ENCODE measurements at places on chromosomes 6 and 20.

DNA sequence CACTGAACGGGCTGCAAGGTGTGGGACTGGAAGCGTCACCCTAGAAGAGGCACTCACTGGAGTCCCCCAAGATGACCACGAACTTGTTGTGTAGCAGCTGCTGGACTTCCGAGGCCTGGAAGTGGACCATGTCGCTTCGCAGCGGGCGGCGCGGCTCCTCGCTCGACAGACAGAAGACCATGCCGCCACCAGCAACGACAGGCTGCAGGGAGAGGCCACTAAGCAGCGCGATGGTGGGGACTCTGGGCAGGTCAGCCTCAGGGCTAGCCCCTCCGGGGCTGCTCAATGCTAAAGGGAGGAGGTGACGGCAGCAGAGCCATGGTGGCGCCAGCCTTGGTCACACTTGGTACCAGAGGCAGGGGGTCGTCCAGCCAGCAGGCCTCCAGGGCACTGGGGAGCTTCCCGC lies 720 bp downstream of the PCED1A start:
- DNase-seq: no peak

GRCh38 chr6:52815167-52816092 lies 11.8 kb upstream of the GSTA1 start:
- peak; percentile 80 for DNase-seq

GRCh38 chr6:13485923-13486562 lies 1.4 kb downstream of the GFOD1 start:
- DNase-seq: peak; percentile 50

DNA sequence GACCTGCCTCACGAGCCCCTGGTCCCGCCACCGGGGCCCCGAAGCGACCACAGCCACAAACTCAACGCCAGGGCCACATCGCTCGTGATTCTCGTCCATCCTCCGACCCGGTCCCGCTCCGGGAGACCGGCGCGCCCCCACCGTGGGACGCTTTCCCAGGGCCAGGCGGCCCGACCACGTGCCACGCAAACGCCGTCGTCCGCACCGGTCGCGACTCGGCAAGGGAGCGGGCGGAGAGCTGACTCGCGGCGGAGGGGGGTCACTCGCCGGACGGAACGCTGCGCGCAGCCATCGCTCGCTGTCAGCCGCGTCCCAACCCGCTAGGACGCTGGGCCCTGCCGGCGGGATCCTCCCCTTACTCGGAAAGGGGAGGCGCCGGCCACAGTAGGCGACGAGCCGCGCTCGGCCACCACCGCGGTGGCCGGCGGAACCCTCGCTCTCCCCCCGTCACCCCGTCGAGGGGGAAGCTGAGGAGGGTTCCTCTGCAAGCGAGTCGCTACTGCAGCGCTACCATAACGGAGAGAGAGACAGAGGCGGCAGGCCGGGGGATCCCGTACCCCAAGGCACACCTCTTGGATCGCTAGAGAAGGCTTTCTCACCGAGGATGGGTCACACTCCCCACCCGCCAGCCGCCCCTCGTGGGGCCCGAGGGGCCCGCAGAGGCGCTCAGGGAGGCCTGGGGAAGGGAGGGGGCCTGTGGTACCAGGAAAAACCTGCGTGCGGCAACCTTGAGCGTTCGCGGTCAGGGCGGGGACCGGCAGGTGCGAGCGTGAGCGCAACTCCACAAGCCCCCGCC lies 511.8 kb upstream of the ZNF337 start:
- peak; percentile 69 for DNase-seq

DNA sequence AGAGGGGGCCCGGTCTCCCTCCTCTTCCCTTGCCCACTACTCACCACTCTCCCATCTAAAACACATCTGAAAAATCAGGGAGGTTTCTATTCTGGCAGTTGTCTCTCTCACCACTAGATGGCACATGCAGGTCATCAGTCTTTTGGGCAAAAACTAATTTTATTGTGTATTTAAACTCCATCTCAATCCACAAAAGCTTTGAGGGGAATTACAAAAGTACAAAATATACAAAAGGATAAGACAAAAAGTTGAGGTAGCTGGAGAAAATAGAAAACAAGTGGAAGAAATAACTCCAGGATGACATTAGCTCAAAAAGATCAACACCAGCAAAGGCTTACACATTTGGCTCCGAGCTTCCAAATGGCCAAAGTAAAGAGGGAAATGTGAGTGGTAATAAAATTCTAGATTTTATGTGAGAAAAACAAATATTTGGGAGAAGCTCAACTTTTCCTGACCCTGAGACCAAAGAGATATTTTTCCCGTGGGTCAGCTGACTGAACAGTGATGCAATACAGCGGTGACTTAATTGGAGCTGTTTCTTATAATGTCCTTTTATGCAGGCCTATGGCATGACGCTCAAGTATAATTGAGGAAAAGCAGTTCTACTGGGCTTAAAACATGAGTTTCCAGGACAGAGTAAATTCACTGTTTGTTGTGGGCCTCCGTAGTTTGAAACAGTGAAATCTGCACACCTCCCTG lies 79.8 kb upstream of the CHD6 start:
- DNase-seq: peak; percentile 34

GRCh38 chr6:157075549-157076450 lies 247.5 kb downstream of the TMEM242 start:
- DNase-seq: no peak

DNA sequence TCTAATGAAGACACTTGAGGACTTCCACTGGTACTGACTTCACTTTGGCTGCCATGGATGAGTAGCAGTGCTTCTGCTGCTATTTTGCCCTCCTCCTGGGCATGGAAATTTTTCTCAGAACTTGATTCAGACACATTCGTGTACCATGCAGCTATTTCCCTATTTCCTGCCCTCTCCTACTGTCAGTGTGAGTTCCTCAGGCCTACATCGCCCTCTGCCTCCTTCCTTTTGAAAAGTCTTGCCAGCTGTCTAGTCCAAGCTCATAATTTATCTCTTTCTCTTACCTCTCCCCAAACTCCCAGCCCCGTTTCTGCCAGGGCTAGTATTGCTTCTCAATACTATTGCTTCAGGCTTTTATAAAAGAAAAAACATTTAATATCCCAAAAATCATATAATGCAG lies 470.2 kb downstream of the ADGRB3 start:
- DNase-seq: peak; percentile 8

DNA sequence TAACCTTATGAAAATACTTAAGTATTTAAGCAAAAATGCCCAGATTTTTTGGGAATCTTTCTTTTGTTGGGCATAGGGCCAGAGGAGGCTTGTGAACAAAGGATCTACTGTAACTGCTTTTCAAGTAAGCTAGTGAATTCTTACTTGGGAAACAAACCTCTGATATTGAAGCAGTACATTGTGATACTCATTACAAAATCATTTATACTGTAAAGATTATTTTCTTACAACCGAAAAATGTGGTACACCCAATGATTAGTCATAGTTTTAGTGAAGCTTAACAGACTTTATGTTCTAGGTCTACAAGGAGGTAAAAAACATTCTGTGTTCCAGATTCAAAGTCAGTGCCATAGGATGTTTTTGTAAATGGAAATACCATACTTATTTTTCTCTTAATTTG lies 272.9 kb upstream of the KCNQ5 start:
- DNase-seq: no peak

- DNase-seq: no peak
These were observed 167.3 kb downstream of the BCAS1 start for GRCh38 chr20:53902968-53903651.

DNA sequence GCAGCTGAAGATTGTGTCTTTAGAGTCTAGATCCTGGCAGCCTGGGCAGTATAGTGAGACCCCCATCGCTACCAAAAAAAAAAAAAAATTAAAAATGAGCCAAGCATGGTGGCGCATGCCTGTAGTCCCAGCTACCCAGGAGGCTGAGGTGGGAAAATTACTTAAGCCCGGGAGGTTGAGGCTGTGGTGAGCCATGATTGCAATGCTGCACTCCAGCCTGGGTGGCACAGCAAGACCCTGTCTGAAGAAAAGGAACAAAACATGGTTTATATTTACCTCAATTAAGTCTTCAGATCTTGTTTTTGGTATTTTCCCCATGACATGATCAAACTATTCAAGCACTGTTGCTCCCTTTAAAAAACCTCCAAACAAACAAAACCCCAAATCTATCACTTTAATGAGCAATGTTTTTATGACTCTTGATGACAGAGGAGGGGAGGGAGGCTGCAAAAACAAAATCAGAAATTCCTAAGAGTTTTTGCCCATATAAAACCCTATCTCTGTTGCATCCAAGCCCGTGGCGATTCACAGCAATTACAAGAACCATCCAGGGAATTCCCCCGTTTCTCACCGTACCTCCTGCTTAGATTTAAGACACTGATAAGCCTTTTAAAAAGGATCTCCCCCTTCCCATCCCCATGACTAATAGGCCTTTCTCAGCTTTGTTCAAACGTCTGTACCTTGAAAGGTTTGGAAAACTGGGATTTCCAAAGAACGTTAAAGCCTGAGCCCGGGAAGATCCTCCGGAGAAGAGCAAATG lies 259.9 kb downstream of the BMP7 start:
- DNase-seq: no peak

DNA sequence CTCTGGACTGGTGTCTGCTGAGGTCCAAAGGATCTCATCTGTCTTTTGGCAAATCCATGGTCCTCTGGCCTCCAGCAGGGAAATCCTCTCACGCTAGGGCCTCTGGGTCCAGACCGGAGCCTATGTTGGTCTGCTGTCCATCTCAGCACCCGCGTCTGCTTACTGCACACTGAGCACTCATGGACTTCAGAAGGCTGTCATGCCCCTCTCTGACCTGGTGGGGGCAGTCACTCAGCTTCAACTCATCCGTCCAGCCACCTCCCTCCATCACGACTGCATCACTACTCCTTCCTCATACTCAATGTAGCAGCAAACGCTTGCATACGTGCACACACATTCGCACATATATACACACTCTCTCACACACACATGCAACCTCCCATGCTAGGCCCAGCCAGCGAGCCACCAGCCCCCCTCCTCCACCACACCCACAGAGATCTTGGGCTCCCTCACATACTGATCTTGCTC lies 33.3 kb downstream of the GABRR2 start:
- peak; percentile 93 for DNase-seq

DNA sequence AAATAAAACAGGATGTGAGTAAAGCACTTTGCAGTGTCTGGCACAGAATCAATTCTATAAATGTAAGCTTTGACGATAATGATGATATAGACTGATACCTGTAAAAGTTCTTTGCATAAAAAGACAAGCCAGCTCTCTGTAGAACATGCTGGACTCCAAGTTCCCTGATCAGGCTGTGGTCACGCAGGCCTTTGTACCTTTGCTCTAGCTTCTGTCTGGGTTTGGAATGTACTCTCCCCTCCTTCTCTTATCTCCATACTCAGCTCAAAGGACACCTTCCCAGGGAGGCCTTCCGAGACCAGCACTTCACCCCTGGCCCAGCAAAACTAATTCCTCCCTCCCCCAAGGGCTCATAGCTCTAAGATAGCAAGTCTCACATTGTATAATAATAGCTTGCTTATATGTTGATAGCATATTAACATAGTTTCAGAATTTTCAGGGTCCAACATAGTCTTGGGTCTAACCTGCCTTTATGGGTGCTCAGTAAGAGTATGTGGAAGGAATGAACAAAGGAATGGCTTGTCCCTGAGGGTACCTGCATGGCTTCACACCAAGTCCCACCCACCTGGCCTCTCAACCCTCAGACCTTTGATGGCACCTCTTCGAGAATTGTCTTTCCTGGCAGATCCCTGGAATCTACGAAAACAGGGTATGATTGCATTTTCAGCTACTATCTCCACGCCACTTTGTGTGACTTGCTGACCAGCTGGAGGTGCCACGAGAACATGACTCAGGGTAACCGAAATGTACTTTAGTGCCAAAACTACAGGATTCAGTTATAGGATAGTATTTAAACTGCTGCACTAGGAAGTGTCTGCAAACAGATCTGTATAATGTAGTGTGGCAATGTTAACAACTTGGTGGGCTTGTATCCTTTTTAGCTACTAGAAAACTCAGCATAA lies 41.7 kb upstream of the PIM1 start:
- no peak for DNase-seq

DNA sequence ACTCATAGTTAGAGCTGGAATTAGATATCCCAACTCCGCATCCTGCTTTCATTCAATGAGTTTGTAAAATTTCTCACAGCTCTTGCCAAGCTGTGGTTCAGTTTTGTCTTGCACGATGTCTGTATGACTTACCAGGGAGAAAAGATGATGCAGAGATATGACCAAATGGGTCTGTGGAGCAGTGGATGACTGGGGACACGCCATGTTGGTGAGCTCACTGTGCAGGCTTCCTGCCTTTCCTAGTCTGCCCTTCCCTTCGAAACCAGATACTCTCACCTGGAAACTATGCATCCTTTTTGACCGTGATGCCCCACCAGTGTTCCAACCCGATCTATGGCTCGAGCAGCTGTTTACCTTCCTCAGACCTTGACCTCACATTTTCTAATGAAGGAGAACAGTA lies 262.7 kb upstream of the BMP2 start:
- DNase-seq: no peak

DNA sequence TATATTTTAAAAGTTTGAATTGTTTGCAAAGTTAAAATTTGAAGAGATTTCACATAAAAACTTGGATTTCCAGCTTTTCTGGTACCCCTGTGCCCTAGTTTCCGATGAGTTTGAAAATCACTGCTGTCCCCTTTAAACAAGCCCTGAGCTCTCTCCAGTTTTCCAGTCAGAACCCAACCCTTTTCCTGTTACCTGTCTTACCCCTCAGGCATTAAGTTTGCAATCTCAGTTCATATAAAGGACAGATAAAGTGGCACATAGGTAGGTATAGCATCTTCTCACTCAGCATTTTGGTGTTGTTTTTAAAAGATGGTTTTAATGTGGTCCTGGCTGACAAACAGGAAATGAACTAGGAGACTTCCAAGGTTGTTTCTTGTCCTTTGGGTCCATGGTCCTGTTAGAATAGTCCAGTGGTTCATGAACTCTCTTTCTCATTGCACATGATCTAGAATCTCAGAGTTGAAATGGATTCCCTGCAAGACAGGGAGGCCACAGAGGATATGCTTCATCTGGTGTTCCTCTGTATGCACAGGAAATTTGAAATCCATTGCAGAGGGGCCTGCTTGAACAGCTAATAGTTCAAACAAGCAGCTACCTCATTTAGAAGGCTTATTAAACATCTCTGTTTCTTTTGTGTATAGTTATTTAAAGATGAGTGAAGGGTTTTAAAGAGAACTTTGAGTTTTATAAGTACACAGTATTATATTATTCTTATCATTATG lies 82.7 kb downstream of the JAG1 start:
- no peak for DNase-seq

DNA sequence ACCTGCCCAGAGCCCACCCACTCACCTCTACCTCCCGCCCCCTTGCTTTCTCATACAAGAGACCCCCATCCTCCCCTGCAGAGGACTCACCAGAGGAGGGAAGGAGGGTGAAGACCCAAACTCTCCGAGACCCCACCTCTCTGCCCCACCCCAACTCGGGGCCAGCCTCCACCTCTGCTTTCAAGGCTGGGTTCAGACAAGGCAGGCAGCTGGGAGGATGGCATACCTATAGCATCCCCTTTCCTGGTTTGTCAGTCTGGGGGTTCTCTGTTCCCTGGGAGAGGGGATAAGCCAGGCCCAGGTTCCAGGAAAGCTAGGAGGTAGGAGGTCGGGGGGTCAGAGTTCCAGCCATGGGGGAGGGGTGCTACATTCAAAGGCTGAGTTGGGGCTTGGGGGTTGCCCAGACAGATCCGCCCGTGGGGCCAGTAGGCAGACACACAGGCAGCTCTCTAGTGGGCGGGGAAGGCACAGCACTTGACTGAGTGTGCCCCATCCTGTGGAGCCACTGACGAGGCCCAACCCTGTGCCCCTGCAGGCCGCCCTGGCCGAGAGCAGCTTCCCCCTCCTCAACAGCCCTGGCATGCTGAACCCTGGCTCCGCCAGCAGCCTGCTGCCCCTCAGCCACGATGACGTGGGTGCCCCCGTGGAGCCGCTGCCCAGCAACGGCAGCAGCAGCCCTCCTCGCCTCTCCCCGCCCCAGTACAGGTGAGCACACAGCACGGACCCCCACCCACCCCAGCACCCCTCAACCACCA lies 40.8 kb upstream of the MDFI start:
- DNase-seq: no peak

Data from iPS-NIHi11 (cell line).